ENCODE measurements at places on chromosomes 12 and 14.

- DNase-seq, result no peak
Measured at GRCh38 chr14:81682134-81682533, 148.5 kb upstream of the SEL1L start.

GRCh38 chr14:75604979-75605851, 26.8 kb downstream of the FLVCR2 start:
- DNase-seq, result no peak

DNA sequence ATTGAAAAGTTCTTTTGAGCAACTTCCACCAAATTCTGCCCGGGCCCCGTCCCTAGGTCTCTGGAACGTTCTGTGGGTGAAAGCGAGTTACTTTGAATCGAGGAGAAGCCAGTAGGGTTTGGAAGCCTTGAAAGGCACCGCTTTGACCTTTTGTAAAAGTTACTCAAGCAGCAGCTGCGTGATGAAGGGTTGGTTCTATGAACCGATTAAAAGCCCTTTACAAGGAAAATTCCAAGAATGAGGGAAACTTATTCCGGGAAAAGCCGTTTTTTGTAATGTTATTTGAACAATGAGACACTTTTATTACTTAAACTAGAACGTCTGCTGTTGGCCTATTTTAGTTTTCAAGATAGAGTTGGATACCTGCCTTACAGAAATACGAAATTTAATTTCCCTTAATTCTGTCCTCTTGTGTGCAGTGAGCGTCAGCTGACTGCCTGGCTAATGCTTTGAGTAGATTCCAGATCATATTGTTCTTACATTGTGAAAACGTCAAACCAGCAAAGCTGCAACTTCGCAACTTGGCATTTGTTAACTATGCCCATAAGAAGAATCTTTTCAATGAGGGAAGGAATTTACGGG, 906 bp downstream of the LARP4 start:
- DNase-seq, result no peak

GRCh38 chr14:67555518-67556090, 22.5 kb downstream of the PLEKHH1 start:
- DNase-seq, result no peak

DNA sequence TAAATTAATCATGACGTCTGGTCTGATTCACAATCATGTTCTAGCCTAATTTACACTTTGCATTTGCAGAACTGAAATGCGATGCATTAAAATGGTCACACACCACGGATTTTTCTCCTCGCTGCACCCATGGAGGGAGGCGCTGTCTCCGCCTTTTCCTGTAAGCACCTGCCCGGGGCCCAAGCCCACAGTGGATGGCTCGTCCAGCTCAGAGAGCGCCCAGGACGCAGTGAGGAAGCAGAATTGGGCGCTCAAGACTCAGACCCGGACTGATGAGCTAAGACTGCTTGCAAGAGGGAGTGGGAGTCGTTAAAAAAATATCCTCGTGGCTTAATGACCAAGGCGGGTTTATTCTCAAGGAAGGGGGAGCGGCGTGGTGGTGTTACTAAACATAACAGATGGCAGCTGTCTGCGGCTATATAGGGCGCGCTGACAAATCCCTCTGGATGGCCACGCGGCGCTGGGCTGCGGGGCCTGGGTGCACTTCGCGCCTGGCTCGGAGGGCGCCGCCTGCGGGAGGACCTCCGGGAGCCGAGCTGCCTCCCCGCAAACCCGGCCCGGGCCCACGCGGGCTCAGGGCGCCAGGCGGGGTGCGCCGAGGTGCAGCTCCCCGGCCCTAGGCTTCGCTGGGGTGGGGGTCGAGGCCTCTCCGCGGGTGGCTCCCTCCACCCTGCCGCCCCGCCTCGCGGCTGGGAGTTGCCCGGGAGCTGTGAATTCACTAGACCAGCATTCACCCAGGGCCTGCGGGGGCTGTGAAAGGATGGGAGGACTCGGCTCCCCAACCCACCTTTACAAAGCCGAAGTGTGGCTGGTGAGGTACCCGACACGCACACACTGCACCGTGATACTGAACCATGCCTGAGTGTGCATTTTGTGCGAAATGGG, 78.7 kb downstream of the PPM1A start:
- no peak for DNase-seq

DNA sequence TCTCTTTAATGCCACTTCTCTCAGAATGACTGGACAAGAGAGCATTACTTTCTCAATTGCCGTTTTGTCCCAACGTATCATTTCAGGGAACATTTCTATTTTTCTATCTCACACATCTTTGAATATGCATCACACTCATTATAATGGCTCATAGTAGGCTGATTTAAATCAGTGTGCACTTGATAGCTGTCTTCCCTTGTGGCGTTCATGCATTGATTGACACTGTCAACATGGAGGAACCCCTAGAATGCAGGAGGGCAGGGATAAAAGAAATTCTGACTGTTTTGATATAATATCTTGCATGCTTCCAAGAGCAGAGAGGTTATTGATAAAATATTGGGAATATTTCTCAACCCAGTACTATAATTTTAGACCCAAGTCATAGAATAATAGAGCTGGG, 1528.9 kb upstream of the FLRT2 start:
- no peak for DNase-seq

DNA sequence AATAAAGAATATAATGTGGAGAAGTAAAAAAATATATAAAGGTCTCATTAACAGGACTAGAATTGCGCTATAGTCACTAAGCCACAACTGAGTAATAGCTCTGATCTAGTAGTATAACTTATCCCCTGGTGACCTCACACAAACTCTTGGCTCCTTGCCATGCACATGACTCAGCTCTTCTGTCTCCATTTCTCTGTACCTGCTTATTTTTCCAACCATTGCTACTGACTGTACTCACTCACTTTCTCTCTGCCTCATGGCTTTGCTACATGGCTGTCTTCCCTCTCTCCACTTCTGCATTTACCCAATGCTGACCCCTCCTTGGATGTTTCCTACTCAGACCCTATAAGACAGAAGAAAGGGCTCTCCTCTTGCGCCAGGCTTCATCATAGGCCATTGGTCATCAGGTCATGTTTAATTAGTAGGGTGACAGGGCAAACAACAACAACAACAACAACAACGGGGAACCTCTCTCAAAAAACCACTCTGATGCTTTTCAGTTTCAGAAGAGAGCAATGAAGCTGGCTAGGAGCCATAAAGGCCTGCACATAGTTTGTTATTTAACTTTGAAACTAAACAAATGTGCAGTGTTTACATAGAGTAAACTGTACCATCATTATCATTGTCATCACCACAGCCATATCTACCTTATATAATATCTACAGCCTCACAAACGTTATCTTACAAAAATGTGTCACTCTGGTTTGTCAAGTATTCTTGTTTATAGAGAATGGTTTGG, 25.6 kb upstream of the KRAS start:
- peak; percentile 7 for DNase-seq

DNA sequence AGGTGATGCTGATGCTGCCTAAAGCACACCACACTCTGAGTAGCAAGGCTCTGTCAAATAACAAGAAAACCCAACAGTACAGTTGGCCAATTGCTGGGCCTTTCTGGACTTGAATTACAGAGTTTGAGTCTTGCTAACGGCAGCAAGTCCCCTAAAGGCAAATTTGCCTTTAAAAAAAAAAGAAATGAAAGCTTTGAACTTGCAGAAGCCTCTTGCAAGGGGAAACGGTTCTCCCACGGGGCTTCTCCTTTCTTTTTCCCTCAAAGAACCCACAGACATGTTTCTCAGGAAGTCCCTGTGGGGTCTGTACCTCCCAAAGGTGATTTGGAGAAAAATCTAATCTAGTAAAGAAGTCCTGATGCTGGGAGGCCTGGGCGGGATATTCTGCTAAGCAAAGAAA, 191.3 kb upstream of the MYL2 start:
- no peak for DNase-seq

DNA sequence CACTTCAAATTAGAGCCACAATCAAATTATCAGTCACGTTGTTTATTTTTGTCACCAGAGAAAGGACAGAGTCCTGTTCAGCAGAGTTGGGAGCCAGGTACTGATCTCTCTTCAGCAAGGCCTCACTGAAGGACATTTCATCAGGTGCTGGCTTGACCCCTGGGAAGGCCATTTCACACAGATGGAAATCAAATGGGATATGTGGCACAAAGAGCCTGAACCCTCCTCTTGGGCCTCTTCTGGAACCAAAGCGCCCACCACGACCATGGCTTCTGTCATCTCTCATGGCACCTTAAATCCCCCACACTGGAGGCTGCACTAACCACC, 121.5 kb downstream of the PTCSC3 start:
- no peak for DNase-seq

GRCh38 chr12:17264603-17265002, 658.6 kb upstream of the LMO3 start:
- no peak for DNase-seq

DNA sequence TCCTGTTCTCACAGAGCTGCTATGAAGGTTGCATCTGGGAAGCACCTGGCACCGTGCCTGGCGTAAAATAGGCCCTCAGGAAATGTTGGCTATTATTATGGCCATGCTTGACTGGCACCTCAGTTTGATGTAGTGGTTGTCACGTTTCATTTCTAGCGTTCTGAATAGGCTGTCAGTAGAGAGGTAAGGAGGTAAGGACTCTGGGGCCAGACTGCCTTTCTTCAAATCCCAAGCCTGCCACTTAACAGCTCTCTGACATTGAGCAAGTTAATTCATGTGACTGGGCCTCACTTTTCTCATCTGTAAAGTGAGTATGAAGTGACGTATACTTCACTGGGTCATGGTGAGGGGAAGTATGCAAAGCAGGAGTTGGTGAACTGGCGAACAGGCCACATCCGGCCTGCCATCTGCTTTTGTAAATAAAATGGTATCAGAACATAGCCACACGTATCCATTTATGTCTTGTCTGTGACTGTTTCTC, 196.2 kb downstream of the CACNA1C start:
- DNase-seq, result no peak

DNA sequence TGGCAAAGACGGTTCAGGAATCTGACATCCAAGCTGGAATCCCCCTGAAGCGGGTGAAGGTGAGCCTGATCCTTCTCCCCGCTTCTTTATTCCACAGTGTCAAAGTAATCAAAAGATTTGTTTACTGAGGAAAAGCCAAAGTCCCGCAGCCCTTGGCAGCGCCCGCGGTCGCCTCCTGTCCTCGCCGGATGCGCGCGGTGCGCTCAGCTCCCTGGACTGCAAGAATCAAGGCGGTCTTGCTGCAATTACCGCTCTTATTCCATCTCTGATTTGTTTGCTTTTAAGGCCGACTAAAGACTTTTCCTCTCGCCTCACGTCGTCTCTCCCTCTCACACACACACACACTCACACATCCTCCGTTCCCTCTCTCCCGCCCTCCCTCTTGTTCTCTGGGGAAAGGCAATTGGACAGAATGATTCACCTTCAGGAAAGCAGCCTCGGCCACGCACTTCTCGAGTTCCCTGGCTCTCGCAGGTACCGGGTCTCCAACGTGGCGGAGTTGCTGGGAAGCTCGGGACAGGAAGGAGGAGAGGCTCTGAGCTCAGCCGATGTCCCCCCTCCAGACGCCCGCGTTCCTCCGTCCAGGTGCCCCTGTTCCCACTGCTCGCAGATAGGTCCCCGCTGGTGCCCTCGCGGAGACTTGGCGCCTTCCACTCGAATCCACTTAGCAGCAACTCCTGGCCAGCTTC, 68.6 kb upstream of the USP15 start:
- no peak for DNase-seq

GRCh38 chr12:45773747-45774146, 44.2 kb downstream of the ARID2 start:
- no peak for DNase-seq

DNA sequence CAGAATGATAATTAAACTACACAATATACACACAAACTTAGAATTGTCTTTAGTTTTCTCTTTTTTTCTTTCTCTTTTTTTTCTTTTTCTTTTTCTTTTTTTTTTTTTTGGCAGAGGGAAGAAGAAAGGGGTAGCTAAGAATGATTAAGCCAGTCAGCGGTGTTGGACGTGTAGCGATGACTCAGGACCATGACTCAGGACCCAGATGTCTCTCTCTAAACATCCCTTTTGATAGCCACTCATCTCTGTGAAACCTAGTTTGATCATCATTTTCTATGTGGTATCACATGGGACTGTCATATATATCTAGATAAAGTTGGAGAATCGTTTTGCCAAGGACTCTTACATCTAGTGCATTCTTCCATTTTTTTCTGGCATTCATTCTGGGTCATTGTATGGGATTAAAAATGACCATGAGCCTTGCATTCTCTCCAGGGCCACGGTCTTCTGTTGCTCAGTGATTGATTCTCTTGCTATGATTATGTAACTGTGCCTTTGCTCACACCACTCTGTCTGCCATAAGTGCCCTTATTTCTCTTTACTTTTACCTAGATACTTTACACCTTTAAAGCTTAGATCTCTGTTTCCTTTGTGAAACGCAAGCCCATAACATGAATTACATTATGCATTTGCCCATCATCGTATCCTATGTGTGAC, 26.6 kb upstream of the NRXN3 start:
- DNase-seq, result no peak

GRCh38 chr14:85789506-85789905, 259.6 kb downstream of the FLRT2 start:
- DNase-seq, result no peak

- DNase-seq, result no peak
Measured at GRCh38 chr12:31218203-31219025, 107.5 kb downstream of the SINHCAF start.

GRCh38 chr12:60014436-60014835, 418.6 kb downstream of the SLC16A7 start:
- DNase-seq, result no peak

- no peak for DNase-seq
Measured at GRCh38 chr12:45730084-45730347, 510 bp downstream of the ARID2 start.

DNA sequence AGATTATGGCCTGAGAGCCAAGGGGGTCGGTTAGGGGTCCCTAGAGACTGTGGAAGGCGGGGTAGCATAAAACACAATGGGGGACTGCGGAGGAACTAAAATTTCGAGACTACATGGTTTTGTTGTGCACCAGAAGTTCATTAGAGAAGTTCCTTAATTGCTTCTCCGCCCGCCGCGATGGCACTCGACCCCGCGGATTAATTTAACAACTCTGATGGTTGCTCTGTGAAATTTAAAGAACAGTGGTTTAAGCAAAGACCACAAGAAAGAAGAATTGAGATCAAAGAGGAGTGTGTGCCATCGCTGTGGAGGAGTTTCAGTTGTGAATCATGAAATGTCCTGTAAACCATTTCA, 1.4 kb upstream of the CCDC88C start:
- DNase-seq, result no peak

- no peak for DNase-seq
Measured at GRCh38 chr12:1606021-1606622, 11.7 kb upstream of the FBXL14 start.

- DNase-seq, result no peak
Measured at GRCh38 chr12:24754690-24755638, 193.9 kb downstream of the BCAT1 start.

GRCh38 chr14:74417611-74418010, 8.4 kb downstream of the SYNDIG1L start:
- no peak for DNase-seq
